Activated T-cell treated with anti-CD3 and anti-CD28 coated beads, Interleukin-2, amount 50 U/mL, for 72 hours (primary cell): ENCODE measurements at places on chromosomes 7 and 10. TPM values are rescaled to one million over a fixed set of nuclear protein-coding genes. Genes with fewer than 3 reads are reported as not detected.

TEX36 gene
- not detected for total RNA-seq

DNA sequence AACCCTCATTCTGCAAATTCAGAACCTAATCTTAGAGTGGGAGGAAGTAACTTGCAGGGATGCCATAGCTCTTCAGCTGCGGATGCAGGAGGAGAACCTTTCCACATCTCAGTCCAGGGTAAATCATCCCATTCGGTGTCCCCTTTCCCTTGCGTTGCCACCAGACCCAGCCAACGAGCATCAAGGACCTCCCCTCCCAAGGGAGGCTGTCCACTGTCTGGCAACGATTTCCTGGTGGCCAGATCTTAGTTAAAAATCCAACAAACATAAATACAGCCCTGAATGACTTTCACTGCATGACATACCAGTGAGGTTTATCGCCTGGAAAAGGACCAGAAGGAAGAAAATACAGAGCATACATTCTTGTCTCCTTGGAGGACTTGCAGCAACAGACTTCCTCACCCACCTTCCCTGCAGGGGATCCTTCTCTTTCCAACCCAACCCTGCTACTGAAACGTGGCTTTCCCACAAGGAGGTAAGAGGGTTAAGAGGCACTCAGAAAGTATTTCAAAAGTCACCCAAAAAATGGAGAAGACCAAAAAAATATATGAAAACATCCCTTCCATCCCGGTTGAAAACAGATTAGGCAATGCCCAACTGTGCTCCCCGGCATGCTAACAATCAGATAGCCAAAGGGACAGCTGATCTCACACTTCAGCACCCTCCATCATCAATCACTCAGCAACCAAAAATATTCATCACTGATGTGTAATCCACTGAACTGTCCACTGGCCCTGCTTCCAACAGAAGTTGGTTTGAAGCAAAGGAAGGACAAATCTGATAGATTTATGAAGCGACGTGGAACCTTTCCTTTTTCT, 206.6 kb downstream of the TNS3 start:
- DNase-seq, result no peak

RTKN2 gene
- 18.7 TPM for total RNA-seq

DNA sequence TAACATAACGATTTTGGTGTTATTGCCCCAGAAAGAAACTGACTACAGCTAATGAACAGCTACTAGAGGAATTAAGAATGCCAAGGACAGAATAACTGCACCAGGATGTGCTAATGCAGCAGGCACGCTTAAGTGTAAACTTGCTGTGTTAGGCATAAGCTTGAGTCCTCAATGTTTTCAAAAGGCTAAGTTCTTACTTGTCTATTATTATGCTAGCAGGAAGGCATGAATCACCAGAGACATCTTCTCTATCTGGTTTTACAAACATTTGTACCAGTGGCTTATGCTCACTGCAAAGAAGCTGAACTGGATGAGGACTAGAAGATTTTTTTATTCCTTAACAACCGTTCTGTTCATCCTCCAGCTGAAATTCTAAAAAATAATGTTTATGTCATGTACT, 1035.3 kb downstream of the NRG3 start:
- no peak for DNase-seq

GRCh38 chr7:50565977-50566376, 772 bp upstream of the DDC start:
- DNase-seq, result no peak
